Dermis microvascular lymphatic vessel endothelial cell (primary cell): ENCODE measurements at places on chromosomes 13 and 19. TPM values are rescaled to one million over a fixed set of nuclear protein-coding genes. Genes with fewer than 3 reads are reported as not detected.

Gene SBSN
- not detected in 2 replicates for total RNA-seq

Gene TMIGD2
- not detected in 2 replicates for total RNA-seq

Gene C13orf46
- total RNA-seq, result 0.13 TPM in 2 replicates

Gene TMPRSS9
- total RNA-seq, result not detected in 2 replicates

Gene PALM
- total RNA-seq, result 35.3 and 54.0 TPM in 2 replicates
